RCC 7860 (cell line): ENCODE measurements at places on chromosomes 16 and 17.

DNA sequence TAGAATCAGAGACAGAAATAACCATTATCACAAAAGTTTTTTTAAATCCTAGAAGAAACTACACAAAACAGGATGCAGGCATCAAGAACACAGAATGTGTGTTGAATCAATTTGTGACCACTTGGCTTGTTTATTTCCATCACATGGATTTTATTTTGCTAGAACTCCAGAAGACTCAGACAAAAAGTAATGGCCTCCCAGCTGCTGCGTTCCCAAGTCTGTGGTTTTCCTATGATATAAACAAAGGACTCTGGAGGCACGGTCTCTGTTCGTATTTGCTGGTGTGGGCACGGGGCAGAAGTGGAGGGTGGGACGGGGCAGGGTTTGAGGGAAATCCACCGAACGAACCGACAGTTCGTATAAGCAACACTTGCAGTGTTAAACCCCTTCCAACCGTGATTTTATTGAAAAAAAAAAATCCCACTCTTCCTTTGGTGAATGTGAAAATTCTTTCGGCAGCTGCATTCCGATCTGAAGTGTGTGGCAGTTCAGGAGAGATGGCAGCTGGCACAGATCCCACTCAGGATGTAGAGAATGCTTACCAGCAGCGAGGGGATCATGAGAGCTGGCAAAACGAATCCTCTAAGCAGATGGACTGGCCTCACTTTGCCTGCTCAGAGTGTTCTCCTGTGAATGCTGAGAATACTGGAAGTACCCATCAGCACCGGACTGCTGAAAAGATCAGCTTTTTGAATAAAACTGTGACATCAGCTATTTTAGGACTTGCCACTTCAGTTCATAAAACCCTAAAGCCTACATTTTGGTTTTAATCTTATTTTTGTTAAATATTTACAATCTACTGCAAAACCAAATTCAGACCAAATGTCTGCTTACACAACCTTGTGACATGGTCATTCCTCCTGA lies 165.2 kb downstream of the VPS53 start:
- DNase-seq, result no peak

DNA sequence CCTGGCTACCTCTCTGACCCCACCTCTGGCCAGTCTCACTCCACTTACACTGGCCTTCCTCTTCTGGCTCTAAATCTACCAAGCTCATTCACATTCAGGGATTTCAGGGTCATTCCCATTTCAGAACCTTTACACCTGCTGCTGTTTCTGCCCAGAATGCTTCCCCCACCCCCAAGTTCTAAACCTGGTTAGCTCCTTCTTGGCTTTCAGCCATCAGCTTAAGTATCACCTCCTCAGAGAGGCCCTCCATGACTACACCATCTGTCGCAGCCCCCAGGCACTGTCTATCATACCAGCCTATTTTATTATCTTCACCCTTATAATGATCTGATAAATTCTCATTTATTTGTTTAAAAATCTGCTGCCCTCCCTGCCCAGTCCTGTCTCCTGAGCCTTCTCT lies 23.3 kb upstream of the NGFR start:
- DNase-seq, result no peak

DNA sequence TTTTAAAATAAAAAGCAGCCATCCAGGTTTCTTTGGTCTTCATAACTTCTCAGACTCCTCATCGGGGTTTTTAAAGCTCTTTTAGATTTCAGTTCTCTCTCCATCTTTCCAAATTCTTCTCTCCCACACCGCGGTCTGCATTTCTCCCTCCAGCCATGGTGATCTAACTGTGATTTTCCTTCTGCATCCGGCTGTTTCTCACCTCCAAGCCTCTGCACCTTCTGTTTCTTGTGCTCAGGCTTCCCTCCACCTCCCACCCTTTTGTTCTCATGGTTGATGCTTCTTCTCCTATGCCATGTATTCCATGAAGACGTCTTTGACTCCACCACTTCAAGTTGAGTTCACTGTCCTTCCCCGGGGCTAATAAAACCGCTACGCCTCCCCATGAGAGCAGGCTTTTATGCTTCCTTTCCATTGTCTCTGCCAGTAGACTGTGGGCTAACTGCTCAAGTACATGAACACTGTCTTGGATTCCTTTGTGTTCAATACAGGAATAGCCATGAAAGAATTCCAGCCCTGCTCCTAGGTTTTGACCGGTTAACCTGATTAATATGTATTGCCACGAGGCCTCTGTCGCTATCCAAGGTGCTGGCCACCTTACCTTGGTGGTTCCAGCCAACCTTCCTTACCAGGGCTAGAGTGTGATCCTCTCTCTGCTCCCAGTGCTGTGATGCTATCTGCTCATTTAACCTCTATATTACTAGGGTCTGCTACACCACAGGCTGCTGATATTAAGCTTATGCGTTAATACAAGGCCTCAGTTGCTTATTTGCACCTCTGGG lies 625.1 kb downstream of the HS3ST4 start:
- no peak for DNase-seq

GRCh38 chr16:47142821-47143676 lies 696 bp downstream of the NETO2 start:
- peak; percentile 60 for DNase-seq

DNA sequence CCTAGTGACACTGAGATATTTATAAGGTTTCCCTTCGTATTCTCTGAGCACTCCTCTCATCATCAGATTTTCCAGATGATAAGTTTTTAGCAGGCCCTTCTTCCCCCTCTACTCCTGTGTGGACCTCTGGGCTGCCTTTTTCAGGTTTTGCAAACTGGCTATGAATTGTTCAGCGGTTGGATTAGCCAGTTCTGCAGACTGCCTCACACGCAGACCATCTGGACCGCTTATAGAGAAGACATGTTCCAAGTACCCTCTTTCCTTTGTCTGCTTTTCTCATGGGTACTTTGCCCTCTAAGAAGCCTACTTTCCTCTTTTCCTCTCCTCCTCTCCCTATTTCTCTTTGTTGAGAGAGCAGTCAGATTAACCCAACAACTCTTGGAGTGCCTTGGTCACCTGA lies 111.6 kb downstream of the GRIN2A start:
- no peak for DNase-seq

- DNase-seq, result no peak
Measured at GRCh38 chr17:19876529-19877161, 8.9 kb upstream of the ULK2 start.

DNA sequence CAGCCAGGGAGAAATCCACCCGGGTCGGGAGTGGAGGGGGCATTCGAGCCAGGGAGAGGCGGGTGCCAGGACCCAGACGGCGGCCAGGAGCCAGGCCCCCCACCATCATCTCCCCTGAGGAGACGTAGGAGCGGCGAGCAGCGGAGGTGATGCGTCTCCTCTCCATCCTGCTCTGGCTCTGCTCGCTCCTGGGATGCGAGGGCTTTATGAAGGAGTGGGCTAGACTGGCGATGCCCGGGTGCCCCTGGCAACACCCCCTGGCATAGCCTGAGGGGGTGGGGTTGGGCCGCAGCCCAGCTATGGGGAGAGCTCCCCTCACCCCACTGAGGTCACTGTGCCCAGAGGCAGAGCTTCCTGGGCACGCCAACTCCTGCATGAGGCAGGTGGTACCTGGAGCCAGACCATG lies at the start of gene GFAP:
TSS of gene GFAP (minus strand) at position 180 of the 406 bp plus-strand sequence. CDS start at position 166, 14 bp downstream.
- no peak for DNase-seq

DNA sequence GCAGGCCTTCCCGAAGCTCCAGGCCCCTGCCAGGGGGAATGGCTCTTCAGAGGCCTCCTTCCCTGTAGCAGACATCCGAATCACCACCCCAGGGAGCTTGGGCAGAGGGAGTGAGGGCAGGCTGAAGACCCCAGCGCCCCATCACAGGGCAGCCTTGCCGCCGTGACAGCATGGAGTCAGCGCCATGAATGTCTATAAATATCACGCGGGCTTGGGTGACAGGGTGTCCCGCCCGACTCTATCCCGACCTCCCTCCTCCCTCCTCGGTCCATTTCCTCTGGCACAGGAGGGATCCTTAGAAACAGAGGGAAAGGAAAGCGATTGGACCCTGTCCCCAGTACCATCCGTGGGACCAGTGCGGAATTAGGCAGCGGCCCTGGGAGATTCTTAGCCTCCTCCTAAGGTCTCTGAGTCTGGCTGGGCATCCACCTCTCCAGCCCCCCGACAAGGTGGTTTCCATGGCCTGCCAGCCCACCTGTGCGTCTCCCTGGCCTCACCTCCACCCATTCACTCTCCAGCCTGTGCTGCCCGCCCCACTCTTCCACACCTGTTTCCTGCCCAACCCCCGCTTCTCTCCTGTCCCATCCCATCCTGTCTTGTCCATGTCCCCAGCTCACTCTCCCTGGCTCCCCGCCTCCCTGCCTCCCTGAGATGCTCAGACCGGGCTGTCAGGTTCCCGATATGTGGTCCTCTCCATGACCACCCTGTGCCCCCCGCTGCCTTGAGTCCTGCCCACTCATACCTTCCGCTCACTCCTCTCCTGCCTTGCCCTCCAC lies 5.1 kb downstream of the ATP2A1 start:
- no peak for DNase-seq

GRCh38 chr16:11784038-11784369 lies 13.1 kb downstream of the ZC3H7A start:
- DNase-seq, result no peak

GRCh38 chr16:22816475-22816874 lies 2.5 kb downstream of the HS3ST2 start:
- DNase-seq, result peak; percentile 81

DNA sequence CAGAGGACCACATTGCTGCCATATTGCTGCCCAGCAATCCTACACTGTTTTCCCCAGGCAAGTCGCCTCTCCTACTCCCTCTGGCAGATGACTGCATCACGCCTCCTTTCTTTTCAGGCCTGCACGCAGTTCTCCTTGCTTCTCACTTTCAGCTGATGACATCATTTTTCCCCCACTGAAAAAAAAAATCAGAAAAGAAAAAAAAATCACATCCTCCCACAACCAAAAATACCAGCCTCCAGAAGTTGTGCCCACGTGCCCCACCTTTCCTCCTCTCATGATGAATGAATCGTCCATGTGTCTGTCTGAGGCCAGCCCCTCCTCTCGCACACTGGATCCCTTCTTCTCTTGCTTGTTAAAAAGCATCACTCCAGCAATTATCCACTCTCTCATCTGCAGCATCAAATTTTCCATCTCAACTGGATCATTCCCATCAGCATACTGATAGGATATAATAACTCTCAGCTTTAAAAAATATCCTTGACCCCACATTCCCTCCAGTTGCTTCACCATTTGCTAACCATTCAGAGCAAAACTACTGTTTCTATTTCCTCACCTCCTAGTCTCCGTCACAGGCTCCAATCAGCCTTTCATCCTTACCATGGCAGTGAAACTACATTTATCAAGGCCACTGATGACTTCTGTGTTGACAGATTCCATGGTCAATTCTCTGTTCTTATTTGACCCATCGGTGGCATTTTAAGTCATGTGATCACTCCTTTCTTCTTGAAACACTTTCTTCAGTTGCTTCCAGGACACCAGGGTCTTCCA lies 30.1 kb upstream of the DYNLL2 start:
- no peak for DNase-seq

DNA sequence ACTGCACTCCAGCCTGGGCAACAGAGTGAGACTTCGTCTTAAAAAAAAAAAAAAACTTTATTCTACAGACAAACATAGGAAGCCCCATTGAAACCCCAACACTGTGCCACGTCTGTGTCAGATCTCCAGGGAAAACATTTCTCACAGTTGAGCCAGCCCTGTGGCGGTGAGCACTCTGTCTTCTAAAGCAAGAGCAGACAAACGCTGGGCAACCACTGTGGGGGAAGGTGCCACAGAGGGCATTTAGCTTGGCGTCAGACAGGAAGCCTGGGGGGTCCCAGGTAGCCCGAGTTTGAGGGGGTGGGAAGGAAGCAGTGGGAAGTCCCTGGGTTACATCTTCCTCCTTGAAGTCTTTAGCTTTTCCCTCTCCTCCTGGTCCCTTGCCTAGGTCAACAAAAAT lies 16.0 kb downstream of the C17orf100 start:
- no peak for DNase-seq

DNA sequence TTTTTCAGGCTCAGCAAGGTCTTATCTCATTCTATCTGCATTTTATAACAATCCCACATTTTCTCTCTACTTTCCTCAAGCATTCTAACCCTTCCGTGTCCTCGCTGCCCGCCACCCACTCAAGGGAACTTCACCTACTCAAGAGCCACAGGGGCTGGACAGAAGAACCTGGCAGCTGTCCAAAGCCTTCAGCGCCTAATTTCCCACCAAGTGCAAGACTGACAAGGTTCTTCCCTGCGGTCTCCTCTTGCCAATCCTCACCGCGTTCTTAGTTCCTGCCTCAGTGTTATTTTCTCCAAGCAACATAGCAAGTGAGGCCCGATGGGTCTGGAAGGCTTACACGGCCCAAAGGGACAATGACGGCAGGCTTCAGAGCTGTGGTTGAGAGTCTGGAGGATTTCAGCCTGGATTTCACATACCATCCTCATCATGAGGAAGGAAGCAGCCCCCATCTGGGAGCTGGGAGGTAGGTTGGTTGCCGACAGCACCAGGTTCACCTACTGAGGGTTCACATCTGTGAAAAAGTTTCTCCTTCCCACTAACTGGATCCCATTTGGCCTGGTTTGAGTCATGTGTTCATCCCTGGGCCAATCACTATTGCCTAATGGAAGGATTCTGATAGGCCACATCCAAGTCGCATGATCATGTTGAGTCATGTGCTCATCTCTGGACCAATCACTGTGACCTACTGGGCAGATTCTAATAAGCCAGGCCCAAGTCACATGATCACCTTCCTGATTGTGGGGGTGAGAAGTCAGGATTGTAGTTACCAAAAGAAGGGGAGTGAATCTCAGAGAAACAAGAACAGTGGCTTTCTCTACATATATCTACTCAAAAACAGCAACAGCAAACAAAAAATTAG lies 108.2 kb downstream of the N4BP1 start:
- no peak for DNase-seq

GRCh38 chr17:1147664-1148063 lies 32.1 kb downstream of the ABR start:
- peak; percentile 44 for DNase-seq

DNA sequence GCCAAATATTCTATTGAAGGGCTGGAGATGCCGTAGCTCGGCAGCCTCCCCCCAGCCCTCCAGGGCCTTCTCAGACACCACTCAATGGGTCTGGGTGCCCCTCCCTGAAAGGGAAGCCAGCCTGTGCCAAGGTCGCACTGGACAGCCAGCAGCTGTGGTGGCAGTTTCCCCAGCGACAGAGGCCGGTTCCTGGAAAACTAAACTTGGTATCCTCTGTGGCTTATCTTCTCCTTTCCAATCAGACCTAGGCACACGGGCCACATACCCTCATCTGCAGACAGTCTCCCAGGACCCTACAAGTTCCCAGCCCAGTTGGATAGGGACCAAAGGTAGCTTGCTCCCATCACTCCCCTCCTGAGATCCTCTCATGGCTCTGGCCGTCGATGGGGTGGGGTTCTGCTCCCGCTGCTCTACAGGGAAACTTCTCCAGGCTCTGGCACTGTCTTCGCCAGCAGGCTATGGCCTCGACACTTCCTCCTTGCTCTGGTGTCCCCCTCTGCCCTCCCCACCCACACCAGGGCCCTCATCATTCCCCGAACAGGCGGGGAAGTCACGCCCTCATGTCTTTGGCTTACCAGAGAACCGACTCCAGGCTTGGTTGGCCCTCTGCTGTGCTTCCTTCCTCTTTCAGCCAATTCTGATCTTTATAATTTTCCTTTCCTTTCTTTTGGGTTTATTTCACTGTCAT lies 18.3 kb upstream of the IL21R start:
- no peak for DNase-seq
